T-cell (primary cell): ENCODE measurements at places on chromosomes 1 and 21. TPM values are rescaled to one million over a fixed set of nuclear protein-coding genes. Genes with fewer than 3 reads are reported as not detected.

Gene C1orf87
- total RNA-seq: not detected

Gene PRAMEF13
- total RNA-seq: not detected

Gene LMX1A
- not detected for total RNA-seq

Gene KCNA3
- 101 TPM for total RNA-seq

- DNase-seq: no peak
Measured at GRCh38 chr1:41312991-41313645, 48.1 kb upstream of the FOXO6 start.

DNA sequence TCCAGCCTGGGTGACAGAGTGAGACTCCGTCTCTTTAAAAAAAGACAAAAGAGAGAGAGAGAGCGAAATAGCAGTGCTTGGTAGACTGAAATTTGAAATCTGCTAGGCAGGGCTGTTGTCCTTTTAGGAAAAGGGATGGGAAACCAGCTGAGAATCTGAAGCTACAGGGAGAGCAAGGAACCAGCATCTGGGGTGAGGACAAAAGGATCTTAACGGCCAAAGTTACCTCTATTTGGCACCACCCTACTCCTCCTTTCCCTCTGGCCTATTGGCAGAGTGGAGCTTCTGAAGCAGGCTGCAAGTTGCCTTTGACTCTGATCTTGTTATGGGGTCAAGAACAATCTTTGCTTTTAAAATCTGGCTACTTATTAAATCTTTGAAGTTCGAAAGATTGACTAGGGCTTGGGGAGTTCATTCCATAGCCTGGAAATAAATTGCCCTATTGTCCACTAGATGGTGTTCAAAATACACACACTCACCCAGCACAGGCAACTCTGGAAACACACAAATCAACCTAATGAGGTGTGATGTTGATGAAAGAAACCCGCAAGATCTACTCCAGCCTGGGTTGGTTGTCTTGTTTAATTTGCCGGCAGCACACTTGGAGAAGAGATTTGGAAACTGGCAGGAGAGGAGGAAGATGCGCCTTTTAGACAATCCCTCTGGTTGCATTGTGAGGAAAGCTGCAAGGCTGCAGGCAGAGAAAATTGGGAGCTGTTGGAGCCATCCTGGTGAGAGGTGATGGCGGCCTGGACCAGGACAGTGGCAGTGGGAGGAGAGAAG, 16.5 kb upstream of the PARP1 start:
- DNase-seq: no peak

GRCh38 chr1:237910834-237911233, 20.1 kb upstream of the ZP4 start:
- DNase-seq: no peak

DNA sequence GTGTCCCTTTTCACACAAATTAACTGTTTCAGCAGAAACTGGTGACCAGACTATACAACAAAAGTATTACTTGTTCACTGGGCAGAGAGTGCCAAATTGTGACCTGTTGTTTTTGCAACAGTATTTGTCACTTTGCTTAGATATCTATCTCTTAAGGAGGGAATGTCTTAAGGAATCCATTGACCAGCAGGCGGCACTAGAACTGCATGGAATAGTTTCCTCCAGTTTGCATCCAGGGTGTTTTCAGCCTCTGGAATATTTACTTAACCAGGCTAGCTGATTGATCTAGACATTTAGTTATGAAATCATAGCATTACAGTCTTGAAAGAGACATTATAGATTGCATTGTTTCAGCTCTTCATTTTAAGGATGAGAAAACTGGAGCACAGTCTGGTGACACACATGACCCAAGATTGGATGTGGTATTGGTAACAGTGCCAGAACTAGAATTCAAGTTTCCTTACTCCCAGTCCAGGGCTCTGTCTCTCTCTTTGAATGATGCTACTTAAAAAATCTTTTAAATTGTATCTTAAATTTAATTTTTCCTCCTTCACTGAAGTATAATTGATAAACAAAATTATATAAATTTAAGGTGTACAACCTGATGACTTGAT, 16.9 kb downstream of the RPTN start:
- no peak for DNase-seq

DNA sequence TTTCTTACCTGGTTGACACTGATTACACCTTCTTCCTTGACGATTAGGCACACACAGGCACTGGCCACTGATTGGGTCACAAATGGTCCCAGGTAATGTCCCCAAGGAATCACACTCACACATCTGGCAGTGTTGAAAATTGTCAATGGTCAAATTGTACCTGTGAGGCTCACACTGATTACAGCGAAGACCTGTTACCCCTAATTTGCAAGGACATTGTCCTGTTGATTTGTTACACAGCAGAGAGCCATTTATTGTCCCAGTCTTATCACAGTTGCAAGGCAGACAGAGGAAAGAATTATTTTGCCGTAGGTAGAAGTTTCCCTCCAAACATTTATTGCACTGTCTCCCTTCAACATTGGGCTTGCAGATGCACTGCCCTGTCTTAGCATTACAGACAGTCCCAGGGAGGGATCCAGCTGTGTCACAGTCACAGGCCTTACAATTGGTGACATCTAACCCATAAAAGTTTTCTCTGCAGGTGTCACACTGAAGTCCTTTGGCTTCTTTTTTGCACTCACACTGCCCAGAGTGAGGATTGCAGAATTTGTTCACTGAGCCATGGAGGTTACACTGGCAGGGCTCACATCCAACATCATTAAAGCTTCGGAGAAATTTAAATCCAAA, 176.6 kb downstream of the USH2A start:
- no peak for DNase-seq

- DNase-seq: no peak
Measured at GRCh38 chr1:24403806-24404205, 9.8 kb downstream of the STPG1 start.

DNA sequence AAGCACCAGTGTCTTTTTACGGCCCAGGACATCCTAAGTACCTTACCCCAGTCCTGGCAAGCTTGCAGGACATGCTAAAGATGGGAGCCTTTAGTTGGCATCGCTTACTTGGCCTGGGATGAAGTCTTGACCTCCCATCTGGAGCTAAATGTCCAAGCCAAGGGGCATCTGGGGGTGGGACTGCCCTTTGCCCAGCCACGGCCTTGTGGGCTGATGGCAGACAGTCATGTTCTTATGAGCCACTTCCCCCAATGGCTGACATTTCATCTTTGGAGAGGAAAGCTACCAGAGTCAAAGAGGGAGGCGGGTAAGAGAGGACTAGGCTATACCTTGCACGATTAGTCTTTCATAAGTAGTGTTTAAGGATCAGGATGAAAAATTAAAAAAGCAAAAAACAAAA, 32.2 kb downstream of the OPTC start:
- no peak for DNase-seq

DNA sequence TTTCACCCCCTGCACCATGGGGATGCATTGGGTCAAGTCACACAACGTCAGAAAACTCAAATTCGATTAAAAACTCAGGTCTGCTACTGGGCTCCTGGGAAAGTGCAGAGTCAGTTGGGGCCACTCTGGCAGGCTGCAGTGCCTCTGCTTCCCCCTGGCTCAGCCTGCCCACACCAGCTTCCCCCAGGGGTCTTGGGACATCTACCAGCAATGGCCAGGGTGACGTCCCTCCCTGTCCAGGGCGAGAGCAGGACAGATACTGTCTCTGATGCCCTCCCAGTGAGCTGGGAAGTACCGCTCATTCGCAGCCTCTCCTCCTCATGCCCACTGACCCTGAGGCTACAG, 106.2 kb upstream of the COL6A1 start:
- DNase-seq: no peak
